Hair follicular keratinocyte (primary cell): ENCODE measurements at places on chromosomes 7 and 10. TPM values are rescaled to one million over a fixed set of nuclear protein-coding genes. Genes with fewer than 3 reads are reported as not detected.

Gene MNX1
- 0.16 TPM in 1 of 2 replicates, not detected in the other for total RNA-seq

Gene ITGB8
- total RNA-seq: 15.1 and 41.0 TPM in 2 replicates

Gene KCNIP2
- not detected in 2 replicates for total RNA-seq

Gene ZNF425
- total RNA-seq: 0.94 and 2.5 TPM in 2 replicates

Gene HOXA6
- total RNA-seq: 1.4 TPM in 1 of 2 replicates, not detected in the other

Gene UMAD1
- total RNA-seq: 5.8 and 8.3 TPM in 2 replicates
